ENCODE measurements at places on chromosomes 16 and 17.
A peak's percentile ranks its signal among the peaks of the same experiment; 100 is the strongest.

DNA sequence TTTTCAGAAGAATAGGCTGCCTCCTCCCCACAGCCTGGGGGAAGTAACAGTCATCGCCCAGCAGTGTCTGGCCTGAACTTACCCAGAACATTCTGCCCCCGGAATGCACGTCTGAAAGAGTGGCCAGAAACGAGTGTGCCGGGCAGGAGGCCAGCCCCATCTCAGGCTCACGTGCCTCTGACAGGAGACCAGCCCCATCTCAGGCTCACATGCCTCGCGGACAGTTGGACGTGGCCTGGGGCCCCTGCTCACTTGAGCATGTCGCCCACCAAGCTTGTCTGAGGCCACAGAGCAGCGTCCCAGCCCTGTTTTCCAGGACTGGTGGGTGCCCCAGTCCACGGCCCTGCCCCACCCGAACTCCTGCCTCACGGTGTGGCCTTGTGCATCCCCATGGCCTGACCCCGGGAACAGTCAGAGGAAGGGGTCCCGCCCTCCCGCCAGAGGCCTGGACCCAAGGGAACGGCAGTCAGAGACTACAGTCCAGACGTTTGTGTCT is 16.3 kb upstream of the CDH15 start:
- ATAC-seq = peak; percentile 82

DNA sequence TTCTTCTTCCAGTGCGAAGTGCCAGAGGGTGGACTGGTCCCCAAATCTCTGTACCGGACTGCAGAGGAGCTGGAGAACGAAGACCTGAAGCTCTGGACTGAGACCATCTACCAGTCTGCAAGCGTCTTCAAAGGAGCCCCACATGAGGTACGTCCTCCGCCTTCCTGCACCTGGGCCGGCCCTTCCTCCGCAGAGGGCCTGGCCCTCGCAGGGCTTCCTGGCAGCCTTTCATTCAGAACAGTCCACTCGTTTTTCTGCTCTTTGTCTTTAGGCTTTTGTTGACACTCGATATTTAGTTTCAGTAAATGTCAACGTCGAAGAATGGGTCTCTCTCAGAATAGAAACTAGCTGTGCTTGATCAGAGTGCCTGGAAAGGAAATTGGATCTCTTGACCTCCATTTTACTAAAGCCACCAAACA is 68.6 kb downstream of the SEC14L1 start:
- no peak for ATAC-seq

DNA sequence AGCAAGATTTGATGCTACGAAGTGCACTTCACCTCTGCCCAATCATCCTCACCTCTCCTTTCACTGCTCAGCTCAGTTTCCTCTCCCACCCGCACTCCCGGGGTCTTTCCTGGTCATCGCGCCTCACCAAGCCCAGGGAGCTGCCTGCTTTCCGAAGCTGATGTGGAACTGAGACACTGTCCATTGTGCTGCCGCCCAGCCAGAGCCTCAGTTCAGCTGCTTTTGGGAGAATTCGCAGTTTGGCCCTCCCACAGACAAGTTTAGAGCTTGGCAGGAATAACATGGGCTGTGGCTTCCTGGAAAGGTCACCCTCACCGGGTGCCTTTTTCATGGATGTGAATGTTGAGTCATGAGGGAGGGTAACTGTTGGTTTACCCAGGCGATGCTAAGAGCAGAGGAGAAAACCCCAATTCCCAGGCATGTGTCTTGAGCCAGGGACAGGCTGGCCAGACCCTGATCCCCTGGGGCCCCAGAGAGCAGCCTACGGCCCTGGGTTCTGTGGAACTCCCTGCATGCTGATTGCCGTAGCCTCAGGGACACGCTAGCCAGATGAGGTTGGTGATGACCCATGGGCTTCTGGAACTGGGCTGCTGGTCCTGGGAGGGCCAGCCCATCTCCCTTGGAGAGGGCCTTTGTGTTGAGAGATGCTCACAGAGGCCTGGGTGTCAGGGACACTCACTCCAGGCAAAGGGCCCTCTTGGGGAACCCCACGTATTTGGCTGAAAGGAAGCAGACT is 1687.5 kb downstream of the TP53TG3F start:
- ATAC-seq = no peak

DNA sequence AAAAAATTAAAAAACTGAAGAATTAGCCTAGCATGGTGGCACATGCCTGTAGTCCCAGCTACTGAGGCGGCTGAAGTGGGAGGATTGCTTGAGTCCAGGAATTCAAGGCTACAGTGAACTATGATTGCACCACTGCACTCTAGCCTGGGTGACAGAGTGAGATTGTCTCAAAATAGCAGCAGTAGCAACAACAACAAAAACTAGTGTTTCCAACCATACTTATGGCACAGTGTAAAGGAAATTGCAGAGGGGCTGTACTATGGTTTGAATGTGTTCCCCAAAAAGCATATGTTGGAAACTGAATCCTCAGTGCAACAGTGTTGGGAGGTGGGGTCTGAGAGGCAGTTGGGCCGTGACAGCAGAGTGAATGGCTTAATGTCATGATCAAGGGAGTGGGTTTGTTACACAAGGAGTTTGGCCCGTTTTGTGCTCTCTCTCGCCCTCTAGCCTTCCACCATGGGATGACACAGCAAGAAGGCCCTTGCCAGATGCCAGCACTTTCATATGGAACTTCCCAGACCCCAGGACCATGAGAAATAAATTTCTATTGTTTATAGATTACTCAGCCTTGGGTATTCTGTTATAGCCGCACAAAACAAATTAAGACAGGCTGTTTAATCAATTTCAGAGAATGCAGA is 70.0 kb downstream of the PGS1 start:
- ATAC-seq = no peak

- ATAC-seq = no peak
Observed at GRCh38 chr16:30380803-30381208, 1.6 kb downstream of the SEPTIN1 start.

- ATAC-seq = no peak
Observed at GRCh38 chr16:30783280-30784109, 3.5 kb downstream of the ZNF629 start.

DNA sequence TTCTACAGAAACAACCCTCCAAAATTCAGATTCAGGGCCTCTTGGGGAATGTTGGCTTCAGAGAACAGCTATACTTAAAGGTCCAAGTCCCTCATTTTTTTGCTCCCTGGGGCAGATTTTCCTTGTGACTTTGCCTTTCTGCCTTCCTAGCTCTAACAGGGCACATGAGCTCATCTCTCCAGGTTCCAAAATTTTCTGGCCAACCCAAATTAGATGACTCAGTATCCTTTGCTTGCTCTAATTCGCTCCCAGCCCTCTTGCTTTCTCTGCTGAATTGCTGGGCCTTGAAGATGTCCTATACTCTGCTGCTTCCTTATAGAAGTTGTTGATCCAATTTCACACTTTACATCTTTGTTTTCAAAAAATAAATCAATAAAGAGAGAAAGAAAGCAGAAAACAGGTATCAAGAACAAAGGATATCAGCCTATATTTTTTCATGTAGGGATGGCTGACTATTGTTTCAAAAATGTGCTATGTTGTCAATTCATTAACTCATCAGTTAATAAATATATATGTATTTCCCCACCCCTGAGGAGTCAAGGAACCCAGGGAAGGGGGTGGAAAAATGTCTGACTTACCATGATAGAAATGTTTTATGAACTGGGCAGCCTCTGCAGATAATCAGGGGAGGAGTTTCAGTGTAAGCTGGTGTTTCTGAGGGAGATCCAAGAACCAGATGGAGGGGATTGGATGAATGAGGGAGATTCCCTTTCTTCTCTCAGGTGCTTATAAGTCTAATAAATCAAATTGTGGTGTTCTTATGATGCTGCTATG is 1.0 kb upstream of the KRTAP4-2 start:
- no peak for ATAC-seq

DNA sequence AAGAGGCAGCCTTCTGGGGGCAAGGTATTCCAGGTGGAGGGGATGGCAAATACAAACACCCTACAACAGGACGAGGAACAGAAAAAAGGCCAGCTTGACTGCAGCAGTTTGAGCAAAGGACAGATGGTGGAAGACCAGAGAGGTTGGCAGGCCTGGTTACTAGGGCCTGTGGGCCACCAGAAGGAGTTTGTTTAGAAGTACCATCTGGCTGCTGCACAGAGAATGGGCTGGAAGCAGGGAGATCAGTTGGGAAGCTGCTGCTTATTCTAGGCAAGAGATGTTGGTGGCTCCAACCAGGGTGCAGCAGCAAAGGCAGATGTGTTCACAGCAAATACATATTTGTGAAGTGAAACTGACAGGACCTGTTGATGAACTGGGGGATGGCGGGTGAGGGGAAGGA is 2.9 kb upstream of the YPEL2 start:
- ATAC-seq = no peak

DNA sequence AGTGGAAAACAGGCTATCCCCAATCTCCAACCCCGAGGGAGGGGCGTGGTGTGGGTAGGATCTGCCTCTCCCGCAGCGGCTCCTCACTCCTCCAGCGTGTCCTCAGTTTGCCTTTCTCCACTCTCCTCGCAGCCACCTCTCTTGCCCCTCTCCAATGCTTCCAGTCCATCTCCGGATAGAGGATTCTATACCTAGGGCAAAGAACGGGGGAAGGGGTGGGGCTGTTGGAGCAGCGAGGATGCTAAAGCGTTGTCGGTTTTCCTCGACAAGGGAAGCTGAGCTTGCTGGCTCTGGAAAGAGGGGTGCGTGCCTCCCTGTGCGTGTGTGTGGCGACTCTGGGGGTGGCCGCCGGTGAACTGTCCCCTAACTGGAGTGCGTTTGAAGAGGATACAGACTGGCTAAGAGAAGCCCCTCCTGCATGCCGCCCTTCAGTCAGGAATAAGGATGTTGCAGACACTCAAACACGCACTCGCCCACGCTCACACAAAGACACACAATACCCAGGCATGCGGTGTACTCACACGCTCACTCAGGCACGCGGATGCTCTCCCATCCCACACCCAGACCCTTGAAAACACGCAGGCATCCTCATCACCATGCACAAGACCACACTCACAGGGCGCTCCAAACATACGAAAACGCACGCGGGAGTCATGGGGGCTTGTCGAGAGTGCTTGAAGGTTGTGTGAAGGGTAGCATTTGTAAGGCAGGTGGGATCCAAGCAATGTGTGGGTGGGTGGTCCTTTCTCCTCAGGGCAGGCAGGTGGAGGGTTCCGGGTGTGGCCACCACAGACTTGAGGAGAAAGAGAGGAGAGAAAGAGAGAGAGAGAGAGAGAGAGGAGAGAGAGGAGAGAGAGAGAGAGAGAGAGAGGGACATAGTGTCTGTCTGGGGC is 655 bp upstream of the GPR139 start:
- ATAC-seq = no peak

Data from gastroesophageal sphincter (tissue), 4 donors.